ENCODE measurements at places on chromosomes 7 and 10.

GRCh38 chr10:96415891-96416554 is 57.2 kb upstream of the OPALIN start:
- DNase-seq: no peak

GRCh38 chr7:116525298-116525912 is 569 bp downstream of the CAV1 start:
- no peak for DNase-seq

GRCh38 chr7:91655656-91656055 is 224.8 kb downstream of the MTERF1 start:
- DNase-seq: no peak

GRCh38 chr10:102413053-102413705 is 5.4 kb downstream of the PSD start:
- DNase-seq: no peak

- DNase-seq: no peak
These were observed 17.5 kb upstream of the CHST3 start for GRCh38 chr10:71946700-71947099.

GRCh38 chr7:15686295-15686956 is at the start of gene MEOX2:
MEOX2 (minus strand) TSS chr7:15686683; CDS start chr7:15686402, 281 bp downstream.
- DNase-seq: no peak

DNA sequence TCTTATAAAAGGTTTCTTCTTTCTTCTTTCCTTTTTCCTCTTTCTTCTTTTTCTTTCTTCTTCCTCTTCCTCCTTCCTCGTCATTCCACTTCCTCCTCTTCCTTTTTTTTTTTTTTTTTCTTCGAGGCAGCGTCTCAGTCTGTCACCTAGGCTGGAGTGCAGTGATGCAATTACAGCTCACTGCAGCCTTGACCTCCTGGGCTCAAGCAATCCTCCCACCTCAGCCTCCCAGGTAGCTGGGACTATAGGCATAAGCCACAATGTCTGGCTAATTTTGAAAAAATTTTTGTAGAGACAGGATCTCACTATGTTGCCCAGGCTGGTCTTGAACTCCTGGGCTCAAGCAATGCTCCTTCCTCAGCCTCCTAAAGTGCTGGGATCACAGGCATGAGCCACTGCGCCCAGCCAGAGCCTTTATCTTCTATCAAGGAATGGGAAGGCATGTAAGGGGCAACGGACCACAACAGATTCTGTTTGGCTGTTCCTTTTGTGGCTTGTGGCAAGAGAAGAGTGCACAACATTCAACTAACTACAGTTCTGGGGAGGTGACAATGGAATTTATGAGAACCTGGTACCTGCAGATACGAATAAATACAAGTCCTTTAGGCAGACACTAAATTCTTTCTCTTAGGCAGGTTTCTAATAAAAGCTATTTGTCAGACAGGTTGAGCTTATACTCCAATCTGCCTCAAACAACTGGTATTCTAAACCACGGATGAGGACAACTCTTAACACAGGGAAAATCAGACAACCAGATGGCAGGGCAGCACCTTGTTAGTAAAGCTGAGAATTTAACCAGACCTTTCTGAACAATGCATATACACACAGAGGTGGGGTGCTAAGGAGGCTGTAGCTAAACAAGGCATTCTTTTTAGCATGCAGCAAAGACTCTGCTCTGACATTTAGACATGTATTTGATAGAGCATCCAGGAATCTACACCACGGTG is 100.3 kb downstream of the DOCK4 start:
- no peak for DNase-seq

- no peak for DNase-seq
These were observed 166.1 kb downstream of the GRK5 start for GRCh38 chr10:119373294-119374102.

DNA sequence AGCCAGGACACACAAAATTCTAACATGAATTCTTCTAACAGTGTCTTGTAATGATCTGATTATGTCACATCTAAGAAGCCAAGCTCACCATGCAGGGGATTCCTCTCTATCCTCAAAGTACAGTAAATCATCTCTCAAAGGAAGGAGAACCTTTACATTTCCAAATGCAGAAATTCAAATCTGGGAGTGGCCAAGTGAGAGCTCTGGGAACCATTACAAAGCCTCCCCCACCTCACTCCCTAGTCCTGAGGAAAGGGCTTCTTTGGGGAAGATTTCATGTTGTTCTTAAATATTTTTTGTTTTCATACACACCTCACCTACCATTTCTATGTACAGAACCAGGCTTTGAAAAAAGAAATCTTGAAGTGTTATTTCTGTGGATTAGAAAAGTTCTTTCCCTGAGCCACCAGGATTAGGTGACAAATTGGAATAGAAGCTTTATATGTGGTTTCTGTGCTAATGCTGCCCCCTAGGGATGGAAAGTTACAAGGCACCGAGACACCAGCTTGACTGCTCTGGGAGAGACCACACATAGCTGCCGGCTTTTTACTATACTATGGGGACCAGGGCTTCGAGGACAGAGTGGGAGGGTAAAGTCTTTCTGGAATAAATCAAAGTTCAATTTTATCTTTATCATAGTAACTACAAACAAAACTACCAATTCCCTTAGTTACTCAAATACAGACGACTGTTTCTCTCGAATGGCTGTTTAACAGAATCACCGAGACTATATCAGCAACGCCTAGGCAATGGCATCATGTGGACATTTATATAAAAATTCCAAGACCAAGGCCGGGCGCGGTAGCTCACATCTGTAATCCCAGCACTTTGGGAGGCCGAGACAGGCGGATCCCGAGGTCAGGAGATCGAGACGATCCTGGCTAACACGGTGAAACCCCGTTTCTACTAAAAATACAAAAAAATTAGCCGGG is 116.1 kb downstream of the RNF216 start:
- DNase-seq: no peak

DNA sequence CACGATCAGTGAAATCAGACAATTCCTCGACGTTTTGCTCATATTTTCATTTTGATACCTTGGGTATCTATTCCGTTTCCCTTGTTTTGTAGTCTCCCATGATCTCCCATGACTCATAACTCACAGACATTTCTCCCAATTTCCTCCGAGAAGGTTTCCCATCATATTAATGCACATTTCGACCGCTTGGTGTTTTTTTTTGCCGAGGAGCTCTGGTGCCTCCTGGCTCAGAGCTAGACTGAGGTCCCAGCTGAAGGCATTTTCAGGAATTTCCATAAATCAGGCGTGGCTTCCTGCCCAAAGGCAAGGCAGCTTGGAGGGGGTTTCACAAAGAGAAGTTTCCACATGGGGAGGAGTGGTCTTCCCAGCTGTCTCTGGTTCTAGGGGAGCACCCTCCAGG is 148.2 kb upstream of the TNS3 start:
- no peak for DNase-seq

GRCh38 chr7:74025146-74025545 is 2.8 kb upstream of the ELN start:
- DNase-seq: no peak

GRCh38 chr7:37448011-37448635 is 541 bp downstream of the ELMO1 start:
- no peak for DNase-seq

- DNase-seq: no peak
These were observed 86.8 kb upstream of the STEAP1B start for GRCh38 chr7:22586786-22587140.

DNA sequence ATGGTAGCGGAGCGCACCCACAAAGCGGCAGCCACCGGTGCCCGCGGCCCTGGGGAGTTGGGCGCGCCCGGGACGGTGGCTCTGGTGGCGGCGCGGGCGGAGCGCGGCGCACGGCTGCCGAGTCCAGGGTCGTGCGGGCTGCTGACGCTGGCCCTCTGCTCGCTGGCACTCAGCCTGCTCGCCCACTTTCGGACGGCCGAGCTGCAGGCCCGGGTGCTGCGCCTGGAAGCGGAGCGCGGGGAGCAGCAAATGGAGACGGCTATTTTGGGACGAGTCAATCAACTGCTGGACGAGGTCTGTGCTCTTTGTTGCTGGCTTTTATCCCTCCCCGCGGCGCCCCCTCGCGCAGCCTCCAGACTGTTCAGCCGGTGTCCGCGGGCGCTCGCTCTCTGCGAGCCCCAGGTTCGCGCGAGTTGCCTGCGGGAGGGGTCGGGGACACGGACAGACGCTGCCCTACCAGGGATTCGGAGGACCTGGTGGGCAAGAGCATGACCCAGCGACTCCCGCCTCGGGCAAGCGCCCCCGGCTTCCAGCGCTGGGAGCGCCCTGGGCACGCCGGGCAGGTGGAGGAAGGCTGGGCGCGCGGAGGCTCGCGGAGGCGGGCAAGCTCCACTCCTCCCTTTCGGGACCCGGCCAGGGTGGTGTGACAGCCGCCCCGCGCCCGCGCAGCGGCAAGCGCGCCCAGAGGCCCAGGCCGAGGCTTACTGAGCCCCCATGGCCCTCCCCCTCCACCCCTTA is 887 bp downstream of the COL13A1 start:
- DNase-seq: no peak

DNA sequence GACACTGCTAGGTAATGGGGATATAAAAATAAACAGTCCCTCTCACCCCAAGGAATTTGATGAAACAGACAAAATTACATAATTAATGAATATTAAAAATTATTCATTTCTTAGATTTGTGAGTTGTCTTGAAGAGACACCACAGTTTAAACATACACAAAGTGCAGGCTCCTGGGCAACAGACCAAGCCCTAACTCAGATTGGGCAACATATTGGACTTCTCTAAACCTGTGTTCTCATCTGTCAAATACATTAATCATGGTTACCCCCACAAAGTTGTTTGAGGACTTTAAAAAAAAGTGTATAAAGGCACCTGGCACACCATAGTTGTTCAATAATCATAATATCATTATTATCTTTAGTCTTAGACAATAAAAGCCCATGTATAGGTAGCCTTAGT is 62.5 kb upstream of the CAPZA2 start:
- no peak for DNase-seq

DNA sequence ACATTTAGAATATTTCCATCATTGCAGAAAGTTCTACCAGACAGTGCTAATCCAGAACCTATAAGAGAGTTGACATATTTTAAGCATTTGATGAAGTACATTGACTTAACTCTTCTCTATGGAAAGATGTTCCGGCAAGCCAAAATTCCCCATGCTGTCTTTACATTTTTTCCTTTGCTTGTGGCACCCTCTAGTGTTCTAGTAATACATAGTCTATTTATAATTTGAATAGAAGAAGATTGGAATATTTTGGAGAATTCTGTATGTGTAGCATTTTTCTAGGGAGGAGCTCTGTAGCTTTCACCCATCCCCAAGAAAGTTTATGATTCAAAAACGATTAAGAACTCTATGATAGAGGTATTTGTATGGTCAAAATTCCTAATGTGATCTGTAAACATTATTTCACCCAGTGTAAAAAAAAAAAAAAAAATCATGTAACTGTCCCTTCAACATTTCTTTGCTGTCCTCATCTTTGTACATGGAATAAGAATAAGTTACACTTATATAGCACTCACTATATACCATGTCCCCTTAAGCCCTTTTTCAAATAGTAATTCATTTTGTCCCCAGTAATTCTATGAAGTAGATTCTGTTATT is 33.2 kb downstream of the NRF1 start:
- DNase-seq: no peak

DNA sequence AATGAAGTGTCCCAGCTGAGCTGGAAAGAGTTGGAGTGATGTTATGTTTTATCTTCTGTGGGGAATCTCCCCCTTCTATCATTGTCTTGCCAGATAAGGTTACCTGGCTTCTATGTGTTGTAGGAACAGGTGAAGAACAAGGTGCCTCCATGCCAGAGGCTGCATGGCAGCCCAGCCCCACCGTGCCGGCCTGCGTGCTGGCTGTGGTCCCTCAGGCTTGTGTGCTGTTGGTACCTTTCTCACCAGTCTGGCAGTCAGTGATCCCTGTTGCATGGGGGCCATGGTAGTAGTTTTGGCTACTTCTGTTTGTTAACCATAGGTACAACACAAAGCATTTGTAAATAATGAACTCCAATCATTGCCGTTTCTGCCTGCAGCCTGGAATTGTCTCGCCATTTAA is 37.9 kb downstream of the CCM2 start:
- no peak for DNase-seq

DNA sequence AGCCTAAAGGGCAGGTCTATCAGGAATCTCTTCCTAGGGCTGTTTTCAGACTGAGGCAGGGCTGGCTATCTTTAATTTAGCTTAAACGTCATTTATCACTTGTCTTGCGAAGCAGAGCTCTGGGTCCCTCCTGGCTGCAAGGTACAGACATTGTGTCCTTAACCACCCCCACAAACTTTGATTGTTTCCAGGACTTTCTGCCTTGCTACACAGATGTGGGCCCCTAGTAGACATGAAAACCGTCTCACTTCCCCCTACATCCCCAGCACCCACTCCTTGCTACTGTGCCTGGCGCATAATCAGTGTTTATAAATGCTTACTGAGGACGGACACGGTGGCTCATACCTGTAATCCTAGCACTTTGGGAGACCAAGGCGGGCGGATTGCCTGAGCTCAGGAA is 54.5 kb downstream of the PIP4K2A start:
- DNase-seq: no peak

DNA sequence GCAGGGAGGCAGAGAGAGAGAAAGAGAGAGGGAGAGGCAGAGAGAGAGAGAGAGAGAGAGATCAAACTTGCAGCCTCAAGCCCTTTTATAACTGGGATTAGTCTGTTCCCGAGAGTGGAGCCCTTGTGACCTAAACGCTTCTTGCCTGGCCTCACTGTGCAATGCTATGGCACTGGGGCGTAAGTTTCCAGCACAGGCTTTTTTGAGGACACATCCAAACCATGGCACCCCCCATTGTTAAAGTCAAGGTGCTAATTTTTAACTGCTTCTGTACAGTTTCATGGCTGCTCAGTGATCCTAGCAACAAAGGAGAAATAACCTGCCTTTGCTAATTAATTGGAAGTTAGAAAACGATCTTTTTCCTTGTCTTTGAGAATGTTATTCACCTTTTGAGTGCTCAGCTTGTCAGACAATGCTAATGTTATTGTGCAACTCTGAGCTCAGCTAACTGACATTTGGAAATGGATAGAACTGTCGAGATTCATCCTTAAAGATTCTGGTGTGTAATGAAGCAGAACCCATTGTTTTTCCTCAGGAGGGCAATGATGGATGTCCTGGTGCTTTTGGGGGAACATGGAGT is 268.4 kb downstream of the GLRX3 start:
- no peak for DNase-seq

- no peak for DNase-seq
These were observed 155.8 kb upstream of the TAC1 start for GRCh38 chr7:97576043-97576442.

DNA sequence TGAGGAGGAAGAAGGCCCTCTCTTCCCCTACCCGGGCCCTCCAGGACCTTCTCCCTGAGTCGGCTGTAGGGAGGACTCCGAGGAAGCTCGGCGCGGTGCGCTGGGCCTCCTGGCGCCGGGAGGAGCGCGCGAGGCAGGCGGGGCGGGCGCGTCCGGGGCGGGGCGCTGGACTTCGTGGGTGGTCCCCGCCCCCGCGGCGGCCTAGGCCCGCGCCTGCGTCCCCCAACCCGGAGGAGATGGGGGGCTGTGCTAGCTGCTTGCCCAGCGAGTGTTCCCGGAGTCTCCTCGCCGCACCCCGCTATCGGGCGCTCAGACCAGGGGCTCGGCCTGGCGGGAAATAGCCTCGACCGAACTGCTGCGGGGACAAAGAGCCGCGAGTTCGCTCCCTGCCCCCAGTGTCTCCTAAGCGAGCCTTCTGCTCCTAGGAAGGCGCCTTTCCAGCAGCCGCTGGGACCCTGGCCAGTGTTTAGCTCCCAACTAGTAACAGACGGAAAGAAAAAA is 19.2 kb upstream of the SMO start:
- DNase-seq: no peak

- no peak for DNase-seq
These were observed 22.4 kb upstream of the ZNF107 start for GRCh38 chr7:64643566-64643965.

All from esophagus squamous epithelium (tissue), 5 donors.